NCI-H1436 treated with DMSO at 0.1 percent for 48 hours (cell line): ENCODE measurements at places on chromosomes 13 and 19.

GRCh38 chr13:72165276-72165675 lies 298.3 kb upstream of the DACH1 start:
- DNase-seq, result no peak

- no peak for DNase-seq
Observed at GRCh38 chr13:22561581-22561980, 619.2 kb upstream of the SGCG start.

DNA sequence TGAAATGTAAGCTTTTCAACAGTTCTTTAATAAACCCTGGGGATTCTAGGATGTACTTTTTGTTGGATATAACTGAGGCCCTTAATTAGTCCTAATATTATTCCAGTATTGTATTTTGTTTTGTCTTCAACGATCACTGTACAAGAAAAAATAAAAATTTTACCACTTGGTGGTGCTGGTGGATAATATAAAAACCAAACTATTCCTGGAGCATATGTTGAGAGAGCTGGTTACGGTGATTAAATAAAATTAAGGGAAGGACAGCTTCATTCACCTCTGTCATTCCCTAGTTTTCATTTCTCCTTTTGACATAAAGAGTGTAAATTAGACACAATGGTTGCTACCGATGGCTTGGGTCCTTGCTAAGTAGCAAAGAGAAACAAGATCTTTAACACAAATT lies 598.6 kb upstream of the PCDH20 start:
- DNase-seq, result peak; percentile 49

DNA sequence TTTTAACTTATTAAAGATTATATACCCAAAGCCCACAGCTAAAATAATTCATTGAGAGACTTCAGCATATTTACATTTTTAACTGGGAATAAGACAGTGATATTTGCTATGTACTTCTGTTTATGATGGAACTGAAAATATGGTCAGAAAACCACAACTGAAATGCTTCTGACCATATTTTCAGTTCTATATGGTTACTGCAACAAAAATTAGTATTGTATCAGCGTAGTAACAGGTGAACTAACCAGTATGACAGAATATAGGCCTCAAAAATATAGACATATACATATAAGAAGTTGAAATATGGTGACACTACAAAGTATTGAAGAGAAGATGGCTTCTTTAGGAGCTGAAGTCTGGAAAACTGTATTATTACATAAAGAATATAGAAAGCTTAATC lies 857.4 kb downstream of the OLFM4 start:
- DNase-seq, result no peak

GRCh38 chr19:50898018-50898417 lies 13.2 kb downstream of the KLK4 start:
- no peak for DNase-seq

GRCh38 chr19:52689843-52690368 lies 44.9 kb downstream of the ZNF611 start:
- DNase-seq, result no peak

- DNase-seq, result no peak
Observed at GRCh38 chr13:79477968-79478367, 3.0 kb upstream of the NDFIP2 start.

- DNase-seq, result no peak
Observed at GRCh38 chr13:100646030-100646673, 28.4 kb downstream of the TMTC4 start.

DNA sequence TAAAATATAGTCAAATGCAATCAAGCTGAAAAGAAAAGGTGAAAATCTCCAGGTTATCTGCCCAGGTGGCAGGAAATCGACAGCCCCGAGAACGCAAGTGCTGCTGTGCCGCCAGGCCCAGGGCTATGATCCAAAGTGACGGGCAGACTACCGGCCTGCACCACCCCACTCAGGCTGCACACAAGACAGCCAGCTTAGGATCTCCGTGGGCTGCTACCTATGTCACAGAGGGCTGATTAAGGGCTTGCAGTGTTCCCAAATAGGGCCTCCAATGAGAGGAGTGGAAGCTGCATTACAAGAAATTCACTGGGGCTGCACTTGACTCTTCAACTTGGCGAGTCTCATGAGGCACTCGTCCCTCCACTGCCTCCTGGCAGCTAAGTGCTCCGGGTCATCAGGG lies 121.8 kb downstream of the CRYL1 start:
- DNase-seq, result no peak

DNA sequence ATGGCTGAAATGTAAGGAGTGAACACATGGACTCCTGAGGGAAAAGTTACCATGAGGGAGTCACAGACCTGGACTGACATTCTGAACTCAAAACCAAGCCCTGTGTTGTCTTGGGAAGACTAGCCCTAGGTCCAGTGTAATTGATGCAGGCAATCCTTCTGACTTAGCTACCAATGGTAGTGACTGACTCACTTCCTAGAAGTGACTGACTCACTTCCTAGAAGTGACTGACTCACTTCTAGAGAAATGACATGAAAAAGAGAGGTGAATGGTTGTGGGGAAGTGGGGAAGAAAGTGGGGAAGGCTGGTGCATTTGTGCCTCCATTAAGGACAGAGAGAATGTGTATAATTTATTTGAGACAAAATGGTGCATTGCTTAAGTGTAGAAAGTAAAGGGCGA lies 49.9 kb downstream of the EDNRB start:
- no peak for DNase-seq

DNA sequence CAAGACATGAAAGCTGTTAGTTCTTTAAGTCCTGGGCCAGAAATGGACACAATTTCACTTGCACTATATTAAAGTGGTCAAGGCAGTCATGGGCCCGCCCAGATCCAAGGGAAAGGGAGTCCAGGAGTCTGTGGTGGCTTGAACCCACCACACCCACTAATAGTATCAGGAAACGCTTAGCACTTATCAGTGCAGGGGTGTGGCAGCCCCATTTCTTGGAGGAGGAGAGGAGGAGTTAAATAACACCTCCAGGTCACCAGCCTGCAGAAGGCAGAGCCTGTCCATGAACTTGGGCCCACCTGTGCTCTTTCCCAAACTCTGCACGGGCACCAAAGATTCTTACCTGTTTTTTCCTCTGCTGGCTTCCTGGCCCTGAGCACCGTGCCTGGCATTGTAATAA lies 5.4 kb upstream of the NTN5 start:
- DNase-seq, result no peak

GRCh38 chr19:778910-779653 lies 18.2 kb upstream of the PTBP1 start:
- no peak for DNase-seq

- DNase-seq, result no peak
Observed at GRCh38 chr19:44762038-44762437, 13.5 kb downstream of the BCL3 start.

DNA sequence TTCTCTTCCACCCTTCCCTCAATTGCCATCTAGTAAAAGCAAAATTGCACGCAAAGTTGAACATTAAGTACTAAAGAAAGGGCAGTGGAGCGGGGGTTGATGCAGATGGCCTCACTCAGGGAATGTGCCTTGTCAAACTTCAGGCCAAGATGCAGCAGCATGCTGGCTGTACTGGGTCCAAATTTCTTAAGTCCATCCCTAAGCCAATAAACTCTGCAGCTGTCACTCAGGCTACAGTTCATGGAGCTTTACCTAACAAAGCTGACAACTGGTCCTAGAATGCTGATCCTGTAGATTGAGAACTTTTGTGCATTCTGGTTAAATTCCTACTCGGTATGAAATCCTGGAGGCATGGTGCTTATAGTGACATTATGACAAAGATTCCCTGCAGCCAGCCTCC lies 88.4 kb downstream of the FOXO1 start:
- no peak for DNase-seq

- no peak for DNase-seq
Observed at GRCh38 chr19:7847664-7848063, 17.6 kb downstream of the EVI5L start.

DNA sequence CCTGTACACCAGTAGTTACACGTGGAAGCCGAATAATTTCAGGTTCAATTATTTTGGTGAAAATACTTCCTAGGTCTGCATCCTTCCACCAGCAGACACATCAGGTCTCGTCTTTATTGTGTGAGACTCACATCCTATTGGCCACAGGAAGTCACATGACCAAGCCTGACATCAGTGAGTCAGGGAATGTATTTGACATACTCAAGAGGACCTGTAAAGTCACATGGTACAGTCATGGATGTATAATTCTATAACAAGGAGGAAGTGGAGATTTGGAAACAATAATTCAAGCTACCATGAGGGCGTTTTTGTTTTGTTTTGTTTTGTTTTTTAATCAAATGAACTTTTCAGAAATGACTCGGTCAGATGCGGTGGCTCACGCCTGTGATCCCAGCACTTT lies 9.3 kb upstream of the HIF3A start:
- DNase-seq, result no peak
